ENCODE measurements at places on chromosomes 6 and 20.
A peak's percentile ranks its signal among the peaks of the same experiment; 100 is the strongest.

DNA sequence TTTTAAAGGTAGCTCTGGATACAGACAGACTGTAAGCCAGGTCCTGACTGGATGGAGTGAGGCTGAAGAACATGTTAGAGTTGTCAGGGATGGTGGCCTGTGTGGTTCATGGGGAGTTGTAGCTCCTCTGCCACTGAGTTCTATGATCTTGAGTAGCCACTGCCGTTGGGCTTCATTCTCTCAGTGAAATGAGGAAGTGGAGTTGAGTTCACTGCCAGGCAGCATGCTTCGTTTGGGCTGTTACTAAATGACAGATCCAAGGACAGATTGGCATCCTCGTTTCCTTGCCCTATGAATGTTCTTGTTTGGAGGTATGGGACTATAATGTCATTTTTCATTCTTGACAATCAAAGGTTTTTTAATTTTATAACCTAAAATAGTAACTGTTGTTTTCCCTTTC, 37.2 kb downstream of the SCAND1 start:
- no peak for DNase-seq

- peak; percentile 73 for DNase-seq
These were observed 402 bp downstream of the ZBTB12 start for GRCh38 chr6:31901415-31901952.

- DNase-seq = no peak
These were observed 14.2 kb downstream of the SMPDL3A start for GRCh38 chr6:122803171-122803661.

GRCh38 chr20:9392892-9393857, 121.2 kb upstream of the LAMP5 start:
- peak; percentile 81 for DNase-seq

GRCh38 chr6:119720160-119720559, 370.6 kb upstream of the MAN1A1 start:
- no peak for DNase-seq

DNA sequence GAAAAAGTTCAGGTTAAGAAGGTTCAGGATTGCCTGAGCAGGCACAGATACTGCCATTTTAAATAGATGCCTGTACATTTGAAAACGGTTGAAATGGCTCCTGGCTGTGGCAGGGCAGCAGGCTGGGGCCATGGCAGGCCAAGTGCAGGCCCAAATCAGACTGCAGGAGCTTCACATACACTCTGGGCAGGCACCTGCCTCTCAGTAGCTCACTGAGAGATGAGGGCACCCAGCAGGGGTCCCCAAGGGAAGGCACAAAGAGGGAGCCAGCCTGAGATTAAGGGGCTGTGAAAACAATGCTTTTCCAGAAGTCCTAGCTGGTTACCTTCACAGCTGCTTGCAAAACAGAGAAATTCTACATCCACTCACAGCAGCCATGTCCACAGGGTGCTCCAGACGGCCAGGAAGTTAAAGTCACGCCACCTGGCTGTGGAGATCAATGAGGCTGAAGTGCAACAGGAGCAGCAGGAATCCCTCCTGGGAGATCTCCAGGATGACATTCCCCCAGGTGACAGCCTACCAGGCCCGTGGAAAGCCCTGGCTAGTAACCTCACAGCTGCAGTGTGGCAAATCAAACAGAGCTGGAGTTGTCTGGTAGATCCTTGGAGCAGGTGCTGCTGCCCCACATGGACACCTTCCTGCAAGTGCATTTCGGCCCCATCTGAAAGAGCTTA, 6.2 kb upstream of the RAET1E start:
- no peak for DNase-seq

- DNase-seq = no peak
These were observed 47.1 kb upstream of the MCM9 start for GRCh38 chr6:118981884-118982574.

DNA sequence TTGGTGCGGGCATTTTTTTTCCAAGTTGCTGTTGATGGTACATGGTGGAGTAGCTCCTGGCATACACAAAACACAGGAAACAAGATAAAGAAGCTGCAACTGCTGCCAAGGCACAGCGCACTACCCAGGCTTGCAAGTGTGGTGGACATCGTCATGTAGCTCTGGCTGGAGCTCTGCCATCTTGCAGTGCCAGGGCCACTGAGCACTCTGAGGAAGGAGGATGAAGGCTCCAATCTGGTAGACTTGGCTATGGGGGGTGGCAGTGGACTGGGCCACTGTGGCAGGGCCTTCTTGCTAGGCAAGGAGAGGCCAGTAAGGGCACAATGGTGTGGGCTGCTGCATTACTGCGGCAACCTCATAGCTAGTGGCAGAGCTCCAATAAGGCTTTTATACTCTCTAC, 263.5 kb downstream of the CENPW start:
- no peak for DNase-seq

- no peak for DNase-seq
These were observed 131.5 kb downstream of the INSM1 start for GRCh38 chr20:20499439-20499838.

DNA sequence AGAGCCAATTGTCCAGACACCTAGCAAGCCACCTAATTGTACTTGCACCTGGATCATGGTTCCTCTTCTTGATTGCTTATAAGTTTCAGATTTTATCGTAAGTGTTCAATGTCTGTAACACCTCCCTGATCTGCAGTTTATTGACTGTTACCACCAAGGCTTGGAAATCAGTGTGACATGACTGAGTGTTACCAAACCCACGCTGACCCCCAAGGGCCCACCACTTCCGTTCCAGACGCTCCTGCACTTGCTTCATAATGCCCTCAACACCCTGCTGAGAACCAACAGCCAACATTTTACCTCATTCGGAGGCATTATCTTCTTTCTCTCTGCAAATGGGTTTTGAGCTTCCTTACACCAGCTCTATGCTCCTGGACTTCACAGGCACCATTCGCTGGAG, 6.3 kb downstream of the CCR6 start:
- no peak for DNase-seq

DNA sequence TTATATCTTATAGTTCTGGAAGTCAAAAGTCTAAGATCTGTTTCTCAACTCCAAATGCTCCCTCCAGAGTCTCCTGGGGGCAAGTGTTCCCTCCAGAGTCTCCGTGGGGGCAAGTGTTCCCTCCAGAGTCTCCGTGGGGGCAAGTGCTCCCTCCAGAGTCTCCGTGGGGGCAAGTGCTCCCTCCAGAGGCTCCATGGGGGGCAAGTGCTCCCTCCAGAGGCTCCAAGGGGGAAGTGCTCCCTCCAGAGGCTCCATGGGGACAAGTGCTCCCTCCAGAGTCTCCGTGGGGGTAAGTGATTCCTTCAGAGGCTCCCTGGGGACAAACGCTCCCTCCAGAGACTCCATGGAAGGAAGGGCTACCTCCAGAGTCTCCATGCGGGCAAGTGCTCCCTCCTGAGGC, 34.0 kb upstream of the THBS2 start:
- no peak for DNase-seq

DNA sequence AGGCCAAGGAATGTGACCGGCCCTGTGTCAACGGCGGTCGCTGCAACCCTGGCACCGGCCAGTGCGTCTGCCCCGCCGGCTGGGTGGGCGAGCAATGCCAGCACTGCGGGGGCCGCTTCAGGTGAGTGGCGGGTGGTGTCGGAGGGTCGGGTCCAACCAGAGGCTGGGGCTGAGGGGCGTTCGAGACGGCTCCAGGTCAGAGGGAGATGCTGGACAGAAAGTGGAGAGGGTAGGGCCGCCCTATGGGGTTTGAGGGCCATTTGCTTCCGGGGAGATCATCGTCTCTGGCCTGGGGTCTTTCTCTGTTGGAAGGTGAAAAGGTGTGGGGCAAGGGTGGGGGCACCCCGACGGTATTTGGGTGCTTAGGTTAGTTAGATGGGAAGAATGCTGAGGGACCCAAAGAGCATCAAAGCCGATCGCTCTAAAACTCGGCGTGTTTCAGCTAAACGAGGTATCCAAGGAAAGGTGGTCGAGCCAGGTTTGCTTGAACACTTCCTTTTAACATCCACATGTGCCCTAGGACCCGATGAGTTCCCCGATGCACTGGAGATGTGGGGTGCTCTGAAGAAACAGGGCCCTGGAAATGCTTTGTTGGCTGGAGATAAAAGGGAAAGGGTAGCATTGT, 691 bp downstream of the ATRN start:
- no peak for DNase-seq

DNA sequence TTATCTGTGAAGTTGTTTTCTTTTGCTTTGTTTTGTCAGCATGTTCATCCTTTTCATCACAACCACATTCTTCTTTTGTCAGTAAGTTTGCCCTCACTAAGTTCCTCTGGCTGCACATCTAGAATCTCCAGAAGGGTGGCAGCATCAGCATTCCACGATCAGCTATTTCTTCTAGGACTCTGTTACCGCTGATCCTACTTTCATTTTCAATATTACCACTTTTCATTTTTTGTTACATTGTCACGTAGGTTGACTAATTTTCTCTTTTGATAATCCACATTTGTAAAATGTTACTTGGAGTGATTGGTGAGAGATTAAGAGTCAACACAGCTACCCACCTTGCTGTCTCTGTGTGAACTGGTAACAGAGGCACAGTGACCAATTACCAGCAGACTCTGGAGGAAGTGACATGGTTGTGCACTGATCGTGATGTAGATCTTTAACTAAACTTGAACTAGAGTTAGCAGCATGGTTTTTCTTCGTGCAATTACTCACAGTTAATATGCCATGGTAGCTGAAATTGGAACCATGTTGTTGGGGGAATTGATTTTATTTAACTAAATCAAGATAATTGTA, 307.9 kb upstream of the SLC35B3 start:
- DNase-seq = no peak

GRCh38 chr6:143806282-143807102, 36.6 kb upstream of the LTV1 start:
- no peak for DNase-seq

- no peak for DNase-seq
These were observed 43.8 kb upstream of the RPS6KA2 start for GRCh38 chr6:166670894-166671293.

DNA sequence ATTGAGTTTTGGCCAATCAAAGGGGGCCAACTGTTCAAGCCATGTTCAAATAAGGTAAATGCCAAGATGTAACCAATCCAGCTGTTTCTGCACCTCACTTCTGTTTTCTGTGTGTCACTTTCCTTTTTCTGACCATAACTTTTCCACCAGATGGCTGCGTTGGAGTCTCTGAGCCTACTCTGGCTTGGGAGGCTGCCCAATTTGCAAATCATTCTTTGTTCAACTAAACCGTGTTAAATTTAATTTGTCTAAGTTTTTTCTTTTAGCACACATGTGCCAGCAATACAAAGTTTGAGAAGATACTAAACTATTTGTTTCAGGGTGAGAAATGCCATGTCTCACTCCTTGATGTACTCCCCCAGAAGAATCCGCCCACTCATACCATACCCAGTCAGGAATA, 52.1 kb downstream of the IYD start:
- DNase-seq = no peak

DNA sequence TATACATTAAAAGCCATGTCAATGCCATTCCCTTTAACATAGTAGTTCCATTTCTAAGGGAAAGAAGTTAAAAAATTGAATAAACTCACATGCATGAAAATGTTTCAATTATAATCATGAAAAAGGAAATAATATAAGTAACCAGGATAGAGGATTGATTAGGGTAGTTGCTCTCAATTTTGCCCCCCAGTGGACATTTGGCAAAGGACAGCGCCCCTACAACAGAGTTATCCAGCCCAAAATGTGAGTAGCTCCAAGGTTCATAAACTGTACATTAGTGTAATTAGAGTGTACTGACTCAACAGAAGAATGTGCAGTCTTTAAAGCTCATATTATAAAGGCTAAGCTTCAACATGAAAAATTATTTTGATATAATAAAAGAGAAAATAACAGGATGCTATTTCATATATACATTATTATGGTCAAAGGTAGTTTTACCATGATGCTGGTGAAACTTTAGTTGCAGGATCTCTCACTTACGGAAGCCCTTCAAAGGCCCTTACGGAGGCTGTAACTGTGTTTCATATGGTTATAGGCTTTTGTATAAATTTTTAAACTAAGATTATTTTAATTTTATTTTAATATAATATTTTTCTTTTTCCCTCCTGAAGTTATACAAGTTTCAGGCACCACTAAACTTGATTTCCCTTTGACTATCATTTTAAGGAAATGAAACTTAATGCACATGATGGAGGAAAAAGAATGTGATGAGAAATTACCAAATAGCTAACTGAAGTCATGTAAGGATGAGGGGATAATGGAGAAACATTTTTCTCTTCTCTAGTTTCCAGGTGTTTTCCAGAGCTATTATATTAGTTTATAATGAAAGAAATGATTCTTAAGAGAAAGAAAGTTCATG, 403.6 kb downstream of the PLCB1 start:
- no peak for DNase-seq

- no peak for DNase-seq
These were observed 50.6 kb upstream of the ZNF133 start for GRCh38 chr20:18237682-18238081.

- peak; percentile 81 for DNase-seq
These were observed 201.0 kb upstream of the CEP162 start for GRCh38 chr6:84428300-84428907.

- DNase-seq = no peak
These were observed 168.0 kb downstream of the GJA1 start for GRCh38 chr6:121603486-121603885.

GRCh38 chr6:13260831-13261230, 67.5 kb downstream of the TBC1D7 start:
- DNase-seq = no peak

GRCh38 chr20:25196786-25197120, 1.2 kb downstream of the ENTPD6 start:
- DNase-seq = no peak

DNA sequence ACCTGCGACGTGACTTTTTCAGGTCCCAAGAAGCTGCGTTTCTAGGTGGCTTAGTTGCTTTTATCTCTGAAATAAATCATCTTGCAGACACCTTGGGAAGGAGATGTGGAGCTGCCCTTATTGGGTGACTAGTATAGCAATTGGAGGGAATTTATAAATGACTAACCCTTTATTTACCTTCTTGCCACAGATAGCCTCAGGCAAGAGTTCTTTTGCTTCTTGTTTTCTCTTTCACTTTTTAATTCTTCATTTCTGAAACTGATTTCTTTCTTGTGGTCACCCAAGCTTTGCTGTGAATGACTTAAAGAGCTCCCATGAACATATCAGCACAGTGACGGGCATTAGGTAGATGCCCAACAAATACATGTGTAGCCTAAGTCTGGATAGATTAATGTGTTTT, 3.0 kb downstream of the ADGRF4 start:
- no peak for DNase-seq

GRCh38 chr20:38528167-38528566, 52.8 kb upstream of the ADIG start:
- DNase-seq = no peak

GRCh38 chr20:40416274-40416673, 272.8 kb downstream of the MAFB start:
- no peak for DNase-seq

GRCh38 chr6:314377-314776, 22.1 kb downstream of the DUSP22 start:
- DNase-seq = no peak

- no peak for DNase-seq
These were observed 30.3 kb downstream of the NUDT3 start for GRCh38 chr6:34362176-34362575.

GRCh38 chr20:59386809-59387208, 86.4 kb downstream of the EDN3 start:
- DNase-seq = no peak
